ENCODE measurements at places on chromosomes 2 and 18.

DNA sequence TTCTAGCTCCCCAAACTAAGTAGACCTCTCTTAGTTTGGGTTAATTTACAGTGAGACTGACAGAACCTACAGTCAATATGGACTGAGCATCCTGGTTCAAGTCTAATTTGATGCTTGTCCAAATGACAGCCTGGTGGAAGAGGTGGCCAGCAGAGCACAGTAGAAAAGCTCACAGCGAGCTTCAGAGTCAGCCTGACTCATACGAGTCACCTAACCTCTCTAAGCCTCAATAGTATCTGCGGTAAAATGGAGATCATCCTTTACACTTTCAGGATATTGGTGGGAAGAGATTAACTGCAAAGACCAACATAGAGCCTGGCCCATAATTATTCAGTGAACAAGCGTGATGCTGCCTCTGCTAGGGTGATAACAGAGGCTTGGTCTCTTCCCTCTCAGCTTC, 54.5 kb downstream of the DOCK10 start:
- DNase-seq, result no peak

DNA sequence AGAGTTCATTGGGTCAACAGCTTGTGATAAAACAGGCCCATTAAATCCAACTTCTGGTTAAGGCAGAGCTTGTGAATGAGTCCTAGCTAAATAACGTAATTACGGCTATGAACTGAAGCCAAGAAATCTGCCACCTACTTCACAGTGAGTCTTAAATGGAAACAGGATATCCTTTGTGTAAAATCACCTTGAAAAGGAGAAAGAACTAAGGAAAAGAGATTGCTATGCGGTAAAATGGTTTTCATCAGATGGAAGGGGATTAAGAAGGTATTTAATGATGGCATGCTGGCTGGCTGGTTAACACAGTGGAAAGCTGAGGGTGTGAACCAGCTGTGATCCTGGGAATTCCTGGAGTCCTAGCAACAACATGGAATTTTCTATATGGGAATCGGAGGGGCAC, 156.6 kb downstream of the DOK6 start:
- no peak for DNase-seq

GRCh38 chr18:36348971-36349417, 51.5 kb downstream of the FHOD3 start:
- DNase-seq, result no peak

DNA sequence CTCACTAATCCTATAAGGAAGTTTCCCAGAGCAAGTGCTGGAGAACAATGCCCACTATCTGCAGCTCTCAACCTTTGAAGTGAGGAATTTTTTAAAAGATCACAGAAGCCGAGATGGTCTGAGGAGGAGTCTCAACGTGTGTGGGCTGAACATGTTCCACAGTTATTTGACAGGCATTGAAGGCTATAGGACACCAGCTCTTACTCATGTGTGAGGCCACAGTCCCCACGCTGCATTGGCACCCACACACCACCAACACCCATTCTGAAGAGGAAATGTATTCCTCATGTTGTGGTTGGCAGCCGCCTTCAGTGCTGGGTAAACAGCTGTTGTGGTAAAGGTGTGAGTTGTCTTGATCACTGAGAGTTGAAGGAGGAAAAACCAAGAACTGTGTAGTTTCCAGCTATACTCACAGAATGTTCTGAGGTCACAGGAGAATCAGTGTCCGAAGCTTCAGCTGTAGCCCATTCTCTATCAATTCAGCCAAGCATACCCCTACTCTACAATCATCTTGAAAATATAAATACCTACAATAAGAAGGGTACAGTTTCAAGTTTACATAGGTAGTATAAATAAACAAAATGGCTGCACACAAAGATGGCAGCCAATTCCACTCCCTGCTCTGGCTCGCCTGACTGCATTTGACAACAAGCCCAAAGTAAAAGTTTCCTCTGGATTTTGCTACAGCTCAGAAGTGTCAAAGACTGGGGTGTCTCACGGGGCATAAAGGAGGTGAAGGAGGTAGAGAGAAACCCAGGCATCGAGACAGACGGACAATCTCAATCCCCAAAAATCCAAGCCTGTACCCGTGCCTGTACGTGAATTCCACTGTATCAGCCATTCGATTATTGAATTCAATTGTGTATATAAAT, 12.1 kb downstream of the CD226 start:
- DNase-seq, result no peak

DNA sequence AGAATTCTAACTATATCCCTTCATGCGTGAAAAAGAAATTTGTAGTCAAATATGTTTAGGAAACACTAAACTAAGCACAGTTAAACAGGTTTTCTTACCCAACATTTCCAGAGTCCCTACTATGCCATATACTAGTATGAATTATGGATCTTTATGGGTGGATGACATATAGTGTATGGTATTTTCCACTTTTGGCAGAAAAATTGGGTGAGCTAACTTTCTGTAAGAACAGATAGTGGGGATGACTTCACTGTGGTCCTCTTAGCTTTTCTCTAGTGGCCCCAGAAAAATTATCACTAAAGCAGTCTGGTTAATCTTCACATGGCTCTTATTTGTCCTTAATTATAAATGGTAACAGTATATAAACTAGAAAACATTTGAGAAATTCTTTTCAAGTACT, 240.0 kb upstream of the GULP1 start:
- DNase-seq, result no peak

DNA sequence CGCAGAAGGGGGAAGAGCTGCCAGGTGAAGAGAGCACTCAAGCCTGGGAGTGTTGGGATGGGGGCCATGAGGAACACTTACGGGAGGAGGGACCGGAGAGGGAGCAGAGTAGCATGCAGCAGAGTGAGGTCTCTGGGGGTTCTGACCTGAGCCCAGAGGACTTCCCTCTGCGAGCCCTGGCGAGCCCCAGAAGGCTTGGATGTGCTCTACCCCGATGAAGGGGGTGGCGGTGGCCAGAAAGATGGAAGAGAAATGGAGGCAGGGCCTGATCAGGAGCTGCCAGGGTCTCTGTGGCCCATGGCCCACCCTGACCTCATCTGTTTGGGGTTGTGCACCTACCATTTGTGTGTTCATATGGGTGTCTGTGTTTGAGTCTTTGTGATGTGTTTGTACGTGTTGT, 42.0 kb downstream of the CROCC2 start:
- no peak for DNase-seq

DNA sequence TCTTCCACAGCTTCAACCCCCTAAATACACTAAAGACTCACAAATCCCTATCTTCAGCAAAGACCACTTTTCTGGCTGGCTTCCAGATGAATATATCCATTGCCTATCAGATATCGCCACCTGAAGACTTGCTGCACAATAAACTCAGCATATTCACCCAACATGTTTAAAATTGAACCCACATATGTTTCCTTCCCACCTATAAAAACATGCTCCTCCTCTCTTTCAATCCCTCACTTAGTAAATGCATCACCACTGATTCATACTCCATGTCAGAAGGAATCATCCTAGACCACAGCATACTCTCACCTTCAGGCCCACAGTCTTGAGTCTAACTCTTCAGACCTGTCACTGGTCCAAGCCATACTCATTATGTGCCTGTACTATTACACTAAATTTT, 5.3 kb downstream of the SPC25 start:
- no peak for DNase-seq

DNA sequence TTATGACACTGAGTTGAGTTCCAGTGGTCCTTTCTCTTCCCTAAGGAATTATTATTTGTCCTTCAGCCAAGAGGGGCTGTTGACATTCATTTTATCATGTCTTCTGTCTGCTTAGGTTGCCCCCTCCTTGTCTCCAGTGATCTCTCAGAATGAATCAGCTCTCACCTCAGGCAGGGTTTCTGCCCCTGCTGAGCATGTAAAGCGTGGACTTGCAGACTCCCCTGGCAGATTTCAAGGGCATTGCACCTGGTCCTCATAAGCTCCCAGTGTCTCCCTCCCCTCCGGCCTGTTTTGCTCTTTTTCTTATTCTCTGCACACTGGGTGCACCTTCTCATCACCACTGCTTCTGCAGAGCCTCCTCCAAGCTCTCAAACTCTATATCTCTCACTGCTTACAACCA, 188.4 kb downstream of the KCNS3 start:
- no peak for DNase-seq

DNA sequence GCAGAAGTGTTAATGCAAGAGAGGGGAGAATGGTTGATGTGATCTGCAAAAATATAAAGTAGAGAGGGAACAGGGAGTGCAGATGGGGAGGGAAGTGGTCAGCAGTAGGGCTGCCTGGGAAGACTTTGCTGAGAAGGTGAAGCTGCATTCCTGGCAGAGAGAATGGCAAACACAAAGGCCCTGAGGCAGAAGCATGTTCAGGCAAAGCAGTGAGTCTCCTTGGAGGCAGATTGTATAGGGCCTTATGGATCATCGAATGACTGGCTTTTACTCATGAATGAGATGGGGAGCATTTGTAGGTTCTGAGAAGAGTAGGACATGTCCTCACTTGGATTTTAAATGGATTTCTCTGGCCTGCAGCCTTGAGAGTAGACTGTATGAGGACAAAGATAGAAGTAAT, 9.5 kb downstream of the ITGA6 start:
- no peak for DNase-seq

DNA sequence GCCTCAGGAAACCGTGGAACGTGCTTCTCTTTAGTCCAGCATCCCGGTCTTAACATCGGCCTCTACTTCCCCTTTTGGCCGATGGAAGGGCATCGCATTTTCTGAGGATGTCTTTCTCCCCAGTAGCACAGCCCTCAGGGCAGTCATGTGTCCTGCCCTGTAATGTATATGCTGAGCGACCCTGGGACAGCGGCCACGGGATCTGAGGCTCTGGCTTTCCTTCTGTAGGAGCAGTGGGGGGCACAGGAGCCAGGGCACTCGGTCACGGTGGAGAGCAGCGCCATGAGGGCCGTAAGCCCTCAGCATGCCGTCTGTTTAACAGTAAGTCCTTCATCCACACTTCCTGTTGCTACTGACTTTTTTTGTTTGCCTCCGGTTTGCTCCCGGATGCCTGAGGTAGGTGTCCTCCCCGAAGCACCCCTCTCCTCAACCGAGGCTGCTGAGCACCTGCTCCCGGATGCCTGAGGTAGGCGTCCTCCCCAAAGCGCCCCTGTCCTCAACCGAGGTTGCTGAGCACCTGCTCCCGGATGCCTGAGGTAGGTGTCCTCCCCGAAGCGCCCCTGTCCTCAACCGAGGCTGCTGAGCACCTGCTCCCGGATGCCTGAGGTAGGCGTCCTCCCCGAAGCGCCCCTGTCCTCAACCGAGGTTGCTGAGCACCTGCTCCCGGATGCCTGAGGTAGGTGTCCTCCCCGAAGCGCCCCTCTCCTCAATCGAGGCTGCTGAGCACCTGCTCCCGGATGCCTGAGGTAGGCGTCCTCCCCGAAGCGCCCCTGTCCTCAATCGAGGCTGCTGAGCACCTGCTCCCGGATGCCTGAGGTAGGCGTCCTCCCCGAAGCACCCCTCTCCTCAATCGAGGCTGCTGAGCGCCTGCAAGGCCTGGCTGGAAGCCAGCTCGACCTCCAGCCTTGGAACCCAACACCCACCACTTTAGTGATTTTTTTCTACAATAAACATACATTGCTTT, 169.3 kb downstream of the HDAC4 start:
- DNase-seq, result no peak

GRCh38 chr2:34242763-34243123, 643.6 kb upstream of the FAM98A start:
- peak; percentile 28 for DNase-seq

- DNase-seq, result no peak
These were observed 374.4 kb downstream of the MTX2 start for GRCh38 chr2:176643646-176644045.

DNA sequence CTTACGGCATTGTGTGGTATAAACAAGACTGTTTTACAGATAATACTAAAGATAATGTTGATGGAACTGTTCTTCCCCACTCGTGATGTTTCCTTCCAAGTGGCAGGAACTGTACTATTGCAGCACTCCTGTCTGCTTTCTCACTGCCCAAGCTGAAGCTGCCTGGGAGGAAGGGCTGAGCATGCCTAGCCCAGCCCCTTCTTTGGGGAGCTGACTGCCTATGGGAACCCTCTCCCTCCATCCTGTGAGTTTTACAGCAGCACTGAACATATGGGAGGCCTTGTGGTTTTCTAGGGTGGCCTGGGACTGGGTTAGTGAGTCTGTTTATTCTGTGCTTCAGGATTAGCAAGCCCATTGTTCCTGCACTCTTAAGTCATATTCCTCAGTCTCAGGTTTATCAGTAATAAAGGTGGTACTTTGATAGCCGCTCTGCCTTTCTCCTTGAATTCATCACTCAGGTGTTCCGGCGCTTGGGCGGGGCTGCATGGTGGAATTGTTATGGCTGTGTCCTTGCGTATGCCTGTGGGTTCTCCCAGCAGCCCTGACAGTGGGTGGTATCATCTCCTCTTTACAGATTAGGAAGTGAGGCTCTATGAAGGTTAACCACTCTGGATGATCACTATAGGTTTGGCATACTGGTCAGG, 379.7 kb downstream of the PTPRM start:
- no peak for DNase-seq

DNA sequence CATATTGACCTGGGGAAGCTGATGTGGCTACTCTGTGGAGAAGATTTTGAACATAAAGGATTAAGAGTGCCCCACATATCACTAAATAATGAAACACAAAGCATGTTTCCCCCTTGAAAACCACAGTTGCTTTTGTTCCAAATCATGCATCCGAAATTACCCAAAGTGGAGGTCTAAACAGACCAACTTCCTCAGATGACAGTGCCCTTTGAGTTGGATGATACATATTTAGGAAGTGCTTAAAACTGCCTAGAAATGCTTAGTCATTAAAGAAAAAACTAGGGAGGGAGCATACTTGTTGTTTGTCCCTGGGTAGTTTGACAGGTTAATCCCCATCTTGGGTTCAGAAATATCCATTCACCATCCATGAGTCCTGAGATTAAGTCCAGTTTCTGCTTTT, 1070.3 kb downstream of the SUCLG1 start:
- no peak for DNase-seq

GRCh38 chr2:15633971-15634346, 42.3 kb downstream of the DDX1 start:
- DNase-seq, result no peak

DNA sequence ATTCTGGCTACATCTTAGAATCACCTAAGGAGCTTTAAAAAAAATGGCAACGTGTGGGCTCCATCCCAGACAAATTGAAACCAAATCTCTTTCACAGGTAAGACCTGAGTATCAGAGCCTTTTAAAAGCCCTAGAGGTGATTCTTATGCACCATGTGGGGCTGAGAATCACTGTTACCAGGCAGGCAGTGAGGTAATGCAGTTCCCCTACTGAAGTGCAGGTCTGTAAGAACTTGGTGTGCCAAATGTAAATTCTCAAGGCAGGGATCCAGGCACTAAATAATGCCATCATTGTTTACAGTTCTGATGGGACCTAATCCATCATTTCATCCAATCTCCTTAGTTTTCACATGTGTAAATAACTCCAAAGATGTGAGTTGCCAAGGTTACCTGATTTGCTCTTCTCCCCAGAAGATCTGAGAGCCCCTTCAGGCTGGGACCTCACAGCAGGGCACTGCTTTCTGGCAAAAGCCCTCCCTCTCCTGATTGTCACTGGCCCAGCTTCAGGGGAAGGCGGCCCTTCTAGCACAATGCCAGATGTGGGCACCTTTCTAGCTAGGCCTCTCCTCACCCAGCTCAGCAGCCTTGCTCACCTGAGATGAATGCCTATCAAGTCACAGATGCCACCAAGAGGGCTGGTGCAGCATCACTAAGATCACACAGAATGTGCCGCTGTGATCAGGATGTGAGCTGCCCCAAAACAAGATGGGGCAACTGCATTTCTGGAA, 73.6 kb upstream of the RGPD5 start:
- DNase-seq, result no peak

GRCh38 chr2:117519238-117519637, 295.3 kb upstream of the DDX18 start:
- DNase-seq, result no peak

All from right renal pelvis (tissue), 4 donors.